ENCODE measurements at places on chromosomes 6 and 20.
A peak's percentile ranks its signal among the peaks of the same experiment; 100 is the strongest.

GRCh38 chr6:7058250-7058923 is 49.4 kb upstream of the RREB1 start:
- DNase-seq: peak; percentile 98

- no peak for DNase-seq
These were observed 264.3 kb downstream of the PTPRK start for GRCh38 chr6:128256095-128256494.

DNA sequence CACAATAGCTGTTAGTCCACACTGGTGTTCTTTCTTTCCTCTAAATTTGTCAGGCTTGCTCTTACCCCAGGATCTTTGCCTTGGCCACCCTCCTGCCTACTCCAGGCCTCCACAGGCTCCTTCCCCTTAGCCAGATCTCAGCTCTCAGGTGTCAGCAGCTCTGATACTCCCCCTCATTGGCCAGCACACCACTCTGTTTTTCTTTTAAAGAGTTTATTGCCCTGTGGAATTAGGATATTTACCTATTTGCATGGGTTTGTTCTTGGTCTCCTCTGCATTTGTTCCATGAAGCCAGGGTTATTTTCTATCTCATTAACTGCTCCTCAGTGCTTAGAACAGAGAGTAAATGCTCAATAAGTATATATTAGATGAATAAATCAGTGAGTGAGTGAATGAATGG is 36.8 kb downstream of the GCNT2 start:
- no peak for DNase-seq

GRCh38 chr20:564192-564591 is 20.6 kb upstream of the CSNK2A1 start:
- DNase-seq: no peak

DNA sequence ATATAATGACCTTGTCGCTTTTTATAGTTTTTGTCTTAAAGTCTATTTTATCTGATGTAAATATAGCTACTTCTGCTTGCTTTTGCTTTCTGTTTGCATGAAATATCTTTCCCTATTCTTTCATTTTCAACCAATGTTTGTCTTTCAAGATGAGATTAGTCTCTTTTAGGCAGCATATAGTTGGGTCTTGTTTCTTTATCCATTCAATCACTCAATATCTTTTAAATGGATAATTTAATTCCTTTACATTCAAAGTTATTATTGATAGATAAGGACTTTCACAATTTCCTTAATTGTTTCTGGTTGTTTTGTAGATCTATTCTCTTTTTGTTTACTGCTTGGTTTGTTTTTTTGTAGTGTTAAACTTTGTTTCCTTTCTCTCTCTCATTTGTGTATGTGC is 43.5 kb upstream of the TPD52L1 start:
- DNase-seq: no peak

GRCh38 chr6:169190144-169190584 is 63.5 kb downstream of the THBS2 start:
- DNase-seq: peak; percentile 86

DNA sequence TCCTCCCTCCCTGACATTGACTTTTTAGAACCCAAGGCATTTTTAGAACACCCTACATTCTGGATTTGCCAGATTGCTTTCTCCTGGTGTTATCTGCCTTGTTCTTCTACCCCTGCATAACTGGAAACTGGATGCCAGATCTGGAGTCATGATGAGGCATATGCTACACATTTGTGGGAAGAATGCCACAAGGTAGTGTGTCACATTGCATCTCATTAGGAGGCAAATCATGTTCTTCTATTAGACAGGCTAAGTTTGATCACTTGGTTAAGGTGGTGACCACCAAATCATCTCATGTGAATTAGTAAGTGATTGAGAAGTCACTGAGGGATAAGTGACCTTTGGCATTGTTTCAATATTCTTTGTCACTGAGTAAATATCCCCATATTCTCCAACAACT is 12.9 kb upstream of the NKX2-2 start:
- no peak for DNase-seq

- DNase-seq: no peak
These were observed 226.5 kb downstream of the MAFB start for GRCh38 chr20:40462566-40462965.

DNA sequence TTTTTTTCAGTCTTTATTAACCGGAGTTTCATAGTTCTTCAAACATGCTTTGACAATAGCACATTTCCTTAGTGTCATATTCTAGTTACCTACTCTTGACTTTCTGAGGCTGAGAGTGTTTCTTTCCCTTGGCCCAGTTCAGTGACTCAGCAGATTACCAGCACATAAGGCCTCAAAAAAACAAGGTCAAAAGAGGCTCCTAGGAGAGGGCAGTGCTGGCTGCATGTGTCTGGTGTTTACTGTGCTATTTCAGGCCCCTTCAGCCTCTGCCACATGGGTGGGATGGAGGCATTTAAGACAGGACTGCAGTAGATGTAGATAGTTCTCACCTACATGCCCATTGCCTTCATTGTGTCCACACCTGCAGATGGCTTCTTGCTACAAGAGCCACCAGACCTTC is 198.2 kb upstream of the SSTR4 start:
- DNase-seq: peak; percentile 51

GRCh38 chr6:106608080-106608668 is 21.1 kb downstream of the RTN4IP1 start:
- peak; percentile 81 for DNase-seq

- peak; percentile 36 for DNase-seq
These were observed 24.7 kb downstream of the ZSCAN31 start for GRCh38 chr6:28311139-28311823.

DNA sequence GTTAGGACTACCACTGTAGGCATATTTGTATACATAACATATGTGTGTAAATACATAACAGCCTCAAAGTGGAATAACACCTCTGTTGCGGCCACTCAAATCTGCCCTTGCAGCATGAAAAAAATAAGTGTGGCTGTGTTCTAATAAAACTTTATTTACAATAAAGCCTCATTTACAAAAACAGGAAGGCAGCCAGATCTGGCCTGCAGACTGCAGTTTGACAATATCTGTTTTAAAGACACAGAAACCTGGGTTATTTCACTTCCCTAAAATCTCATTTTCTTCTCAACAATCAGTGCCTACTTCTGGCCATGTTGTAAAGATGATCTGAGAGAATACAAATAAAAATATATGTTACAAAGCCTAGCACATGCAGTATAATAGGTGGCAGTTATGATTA is 53.9 kb upstream of the SCML4 start:
- no peak for DNase-seq

- DNase-seq: peak; percentile 51
These were observed 41.2 kb downstream of the TRAF3IP2 start for GRCh38 chr6:111564482-111564945.

- peak; percentile 83 for DNase-seq
These were observed 226.2 kb downstream of the TTLL2 start for GRCh38 chr6:167550941-167551627.

- DNase-seq: no peak
These were observed 8.2 kb downstream of the NT5DC1 start for GRCh38 chr6:116108836-116109235.

- DNase-seq: no peak
These were observed 11.7 kb upstream of the C6orf118 start for GRCh38 chr6:165321150-165321549.

- DNase-seq: no peak
These were observed 166.0 kb upstream of the SCGN start for GRCh38 chr6:25485821-25486534.
